GM23248 (cell line): ENCODE measurements at places on chromosomes 12 and 14. TPM values are rescaled to one million over a fixed set of nuclear protein-coding genes. Genes with fewer than 3 reads are reported as not detected.
A peak's percentile ranks its signal among the peaks of the same experiment; 100 is the strongest.

DNA sequence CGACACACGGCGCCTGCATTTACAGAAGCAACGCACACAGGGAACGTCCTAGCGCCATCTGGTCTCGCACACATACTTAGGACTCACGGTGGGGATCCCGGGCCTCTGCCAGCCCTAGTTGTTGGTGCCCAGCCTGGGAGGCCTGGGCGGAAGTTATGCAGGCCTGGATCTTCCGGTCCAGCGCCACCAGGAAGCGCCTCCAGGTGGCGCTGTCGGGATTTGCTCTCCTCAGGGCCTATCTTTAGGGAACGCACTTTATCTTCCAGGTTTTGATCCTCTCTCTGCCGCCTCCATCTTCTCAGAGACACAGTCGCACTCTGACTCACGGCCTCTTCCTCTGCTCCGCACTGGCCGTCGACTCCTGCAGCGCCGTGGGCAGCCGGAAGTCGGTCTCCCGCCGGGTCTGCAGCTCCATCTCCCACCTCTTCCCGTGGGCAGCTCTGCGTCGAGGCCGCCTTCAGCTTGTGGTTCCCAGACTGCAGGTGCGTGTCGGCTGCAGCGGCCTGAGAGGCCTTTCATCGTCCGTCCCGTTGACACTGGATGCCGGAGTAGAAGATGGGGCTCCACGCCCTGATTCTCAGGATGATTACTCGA, 760.4 kb downstream of the TMEM121 start:
- DNase-seq = no peak

LRFN5 gene
- 0.43 and 0.54 TPM in 2 replicates for polyA plus RNA-seq

DNA sequence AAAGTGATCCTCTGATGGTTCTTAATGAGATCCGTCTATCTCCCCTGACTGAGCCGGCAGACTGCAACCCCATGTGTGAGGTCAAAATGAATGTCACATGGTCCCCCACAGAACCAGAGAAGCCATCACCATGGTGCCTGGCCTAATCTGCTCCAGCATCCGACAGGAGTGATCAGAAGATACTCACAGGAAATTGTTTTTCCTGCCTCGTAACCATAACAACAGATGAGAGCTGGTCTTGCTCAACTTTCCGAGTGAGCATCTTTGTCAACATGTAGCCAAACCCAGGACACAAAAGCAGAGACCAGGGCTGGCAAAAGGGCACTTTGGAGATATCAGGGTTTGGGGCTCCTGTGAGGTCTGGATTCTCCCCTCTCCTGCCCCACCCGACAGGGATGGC, 72.1 kb upstream of the C14orf180 start:
- no peak for DNase-seq

DNA sequence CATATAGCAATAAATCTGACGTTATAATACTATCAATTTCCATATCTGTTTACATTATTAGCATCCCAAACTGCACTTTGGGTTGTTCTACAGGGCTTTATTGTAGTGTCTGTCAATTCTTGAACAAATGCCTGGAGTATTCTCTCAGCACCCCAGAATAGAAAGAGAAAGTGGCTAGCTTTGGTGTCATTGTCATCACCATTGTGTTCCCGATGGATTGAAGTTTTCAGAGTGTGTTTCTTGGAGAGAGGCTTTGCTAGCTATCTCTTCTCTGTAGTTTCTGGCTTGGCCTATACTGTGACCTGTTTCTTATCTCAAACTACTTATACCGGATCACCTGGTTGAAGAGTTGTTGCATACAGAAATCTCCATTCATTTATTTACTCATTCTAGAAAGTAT, 6.4 kb downstream of the TMEM106C start:
- no peak for DNase-seq

DNA sequence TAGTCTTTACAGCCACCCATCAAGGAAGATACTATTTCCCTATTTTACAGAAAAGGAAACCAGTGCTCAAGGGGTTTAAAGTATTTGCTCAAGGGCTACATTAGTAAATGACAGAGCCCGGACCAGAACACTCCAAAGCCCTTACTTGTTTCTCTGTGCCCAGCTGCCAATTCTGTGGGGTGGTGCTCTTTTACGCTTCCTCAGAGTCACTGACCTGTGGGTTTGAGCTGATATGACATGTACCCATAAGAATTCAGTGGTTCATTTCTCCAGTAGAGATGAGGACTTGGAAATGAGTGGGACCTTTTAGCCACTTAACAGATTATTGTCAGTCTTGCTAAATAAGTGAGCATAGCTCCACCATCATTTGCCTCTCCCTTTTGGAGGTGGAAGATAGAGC, 37.4 kb upstream of the NKX2-8 start:
- DNase-seq = peak; percentile 6

GRCh38 chr12:21884936-21885335, 56.3 kb downstream of the ABCC9 start:
- DNase-seq = no peak

DNA sequence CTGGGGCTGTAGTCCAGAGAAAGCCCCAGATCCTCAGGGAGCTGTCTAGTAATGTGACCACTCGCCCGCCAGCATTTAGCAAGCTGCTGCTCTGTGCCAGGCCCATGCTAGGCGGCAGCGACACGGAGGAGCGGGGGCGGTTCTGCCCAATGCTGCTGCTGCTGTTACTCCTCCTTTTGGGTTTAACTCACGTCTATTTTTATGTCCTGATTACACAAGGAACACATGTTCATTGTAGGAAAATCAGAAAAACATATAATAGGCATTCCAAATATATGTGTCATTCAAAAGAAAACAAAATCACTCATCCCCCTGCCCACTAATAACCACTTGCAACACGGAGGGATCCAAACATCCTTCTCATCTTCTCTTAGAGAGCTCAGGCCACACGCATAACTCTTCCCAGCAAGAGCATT, 30.4 kb downstream of the CCDC92 start:
- peak; percentile 85 for DNase-seq

NRIP2 gene
- polyA plus RNA-seq = 0.24 and 0.46 TPM in 2 replicates

DNA sequence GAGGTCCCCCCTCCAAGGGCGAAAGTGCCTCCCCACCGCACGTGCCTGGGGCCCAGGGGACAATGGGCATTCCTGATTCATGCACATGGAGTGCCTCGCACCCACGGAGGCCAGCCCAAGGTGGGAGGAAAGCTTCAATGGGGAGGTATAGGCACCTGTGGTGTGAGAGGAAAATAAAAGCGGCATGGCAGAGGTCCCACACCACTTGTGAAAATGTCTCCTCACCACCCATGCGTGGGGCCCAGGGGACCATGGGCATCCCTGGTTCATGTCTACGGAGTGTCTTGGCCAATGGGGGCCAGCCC, 384.7 kb downstream of the ALG10 start:
- DNase-seq = no peak

GRCh38 chr12:113846883-113847755, 119.0 kb downstream of the RBM19 start:
- DNase-seq = no peak

- peak; percentile 24 for DNase-seq
Observed at GRCh38 chr14:56482310-56482911, 97.2 kb upstream of the TMEM260 start.
